Lower leg skin (tissue), 4 donors: ENCODE measurements at places on chromosomes 2 and 18. TPM values are rescaled to one million over a fixed set of nuclear protein-coding genes. Genes with fewer than 3 reads are reported as not detected.

Gene TDRD15
- total RNA-seq: not detected

Gene XPO1
- 61.9 TPM for total RNA-seq

Gene TSPYL6
- total RNA-seq: not detected

Gene ACTG2
- 5.2 TPM for total RNA-seq

Gene RAB31
- total RNA-seq: 22.0 TPM

Gene CRACDL
- 10.9 TPM for total RNA-seq

GRCh38 chr2:11746807-11747459, 501 bp downstream of the LPIN1 start:
- no peak for DNase-seq

DNA sequence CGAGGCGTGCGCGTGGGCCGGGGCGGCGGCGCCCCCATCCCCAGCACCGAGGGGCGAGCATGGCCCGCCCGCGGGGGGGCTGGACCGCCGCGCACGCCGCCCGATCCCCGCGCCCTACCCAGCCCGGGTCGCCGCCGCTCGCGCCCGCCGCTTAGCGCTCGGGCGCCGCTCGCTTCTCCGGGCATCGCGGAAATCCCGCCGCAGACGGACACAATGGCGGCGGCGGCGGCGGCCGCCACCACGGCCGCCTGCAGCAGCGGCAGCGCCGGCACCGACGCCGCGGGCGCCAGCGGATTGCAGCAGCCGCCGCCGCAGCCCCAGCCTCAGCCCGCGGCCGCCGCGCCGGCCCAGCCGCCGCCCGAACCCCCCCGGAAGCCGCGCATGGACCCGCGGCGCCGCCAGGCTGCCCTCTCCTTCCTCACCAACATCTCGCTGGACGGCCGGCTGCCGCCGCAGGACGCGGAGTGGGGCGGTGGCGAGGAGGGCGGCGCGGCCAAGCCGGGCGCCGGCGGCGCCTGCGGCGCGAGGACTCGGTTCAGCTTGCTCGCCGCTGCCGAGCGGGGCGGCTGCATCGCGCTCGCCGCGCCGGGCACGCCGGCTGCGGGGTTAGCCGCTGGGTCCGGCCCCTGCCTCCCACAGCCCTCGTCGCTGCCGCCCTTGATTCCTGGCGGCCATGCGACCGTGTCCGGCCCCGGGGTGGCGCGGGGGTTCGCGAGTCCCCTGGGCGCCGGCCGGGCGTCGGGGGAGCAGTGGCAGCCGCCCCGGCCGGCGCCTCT, 453 bp downstream of the CABLES1 start:
- no peak for DNase-seq

GRCh38 chr18:8167026-8167425, 442.2 kb upstream of the RAB12 start:
- DNase-seq: no peak

DNA sequence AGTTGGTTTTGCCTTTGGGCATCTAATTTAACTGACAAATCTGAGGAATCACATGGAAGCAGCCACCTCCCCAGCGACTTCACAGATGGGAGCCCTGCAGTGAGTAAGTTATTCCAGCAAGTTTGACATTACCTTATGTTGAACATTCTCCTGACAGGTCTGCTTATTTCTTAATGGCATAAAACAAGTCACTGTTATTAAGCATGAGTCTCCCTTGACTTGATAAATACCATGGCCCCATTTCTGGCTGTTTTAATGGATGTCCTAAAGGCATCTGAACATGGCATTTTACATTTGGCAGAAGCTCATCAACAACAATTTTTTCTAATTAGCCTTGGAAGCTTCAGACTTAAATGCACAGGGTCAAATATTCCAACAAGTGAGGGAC, 92.6 kb upstream of the CREB1 start:
- no peak for DNase-seq

- DNase-seq: no peak
These were observed 635.7 kb downstream of the NRXN1 start for GRCh38 chr2:50396298-50396631.

GRCh38 chr2:44652701-44653100, 288.8 kb upstream of the SIX3 start:
- no peak for DNase-seq

- peak; percentile 81 for DNase-seq
These were observed 235.2 kb downstream of the LDLRAD4 start for GRCh38 chr18:13453714-13454113.
